Activated naive CD4-positive, alpha-beta T cell treated with anti-CD3 and anti-CD28 coated beads, Interleukin-2, amount 50 U/mL, for 72 hours (primary cell): ENCODE measurements at places on chromosomes 4 and X.

DNA sequence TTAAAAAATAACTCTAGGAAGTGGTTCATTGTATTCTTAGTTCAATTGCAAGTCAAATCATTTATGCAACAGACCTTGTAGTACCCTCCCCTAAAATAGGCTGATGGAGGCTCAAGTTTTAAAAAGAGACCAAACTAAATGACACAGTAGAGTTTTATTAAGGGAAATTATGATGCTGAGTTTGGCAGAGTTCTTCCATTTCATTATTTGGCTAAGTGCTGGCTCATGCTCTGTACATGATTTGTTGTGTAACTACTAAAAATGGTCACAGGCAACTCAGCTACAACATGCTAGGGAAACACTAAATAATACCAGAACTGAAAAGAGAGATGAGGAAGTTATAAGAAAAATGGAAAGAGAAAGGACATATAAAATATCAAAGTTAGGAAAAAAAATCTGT, 96.1 kb upstream of the TFDP3 start:
- DNase-seq = no peak

- no peak for DNase-seq
Measured at GRCh38 chrX:19709812-19710518, 177.4 kb downstream of the SH3KBP1 start.

DNA sequence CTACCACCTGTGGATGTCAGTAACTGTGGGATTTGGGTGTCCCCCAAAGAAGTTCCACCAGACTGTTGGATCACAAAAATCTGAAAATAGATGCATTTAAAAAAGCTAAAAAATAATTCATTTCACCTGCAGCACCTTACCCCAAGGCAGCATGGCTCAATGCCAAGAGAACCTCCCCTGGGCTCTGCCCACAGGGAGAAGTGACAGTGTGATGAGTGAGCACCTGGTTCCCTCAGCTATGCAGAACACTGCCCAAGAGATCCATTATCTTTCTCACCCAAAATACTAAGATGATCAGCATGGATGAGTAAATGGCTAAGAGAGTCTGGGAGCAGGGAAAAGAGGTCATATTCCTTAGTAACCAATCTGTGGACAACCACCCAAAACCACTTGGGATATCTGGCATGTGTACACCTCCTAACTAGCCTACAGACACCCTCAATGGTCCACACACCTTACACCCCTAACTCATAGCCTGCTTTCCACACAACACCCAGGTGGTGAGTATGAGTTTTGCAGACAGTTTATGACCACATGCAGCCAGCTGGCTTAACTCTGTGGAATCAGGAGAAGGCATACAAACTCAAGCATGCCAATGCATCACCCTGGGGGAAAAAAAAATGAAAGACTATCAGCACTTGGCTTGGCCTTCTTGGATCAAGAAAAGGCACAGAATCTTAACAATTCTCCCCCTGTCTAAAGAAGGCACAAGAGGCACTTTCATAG, 416.5 kb upstream of the SMIM31 start:
- no peak for DNase-seq

- no peak for DNase-seq
Measured at GRCh38 chr4:113159942-113160545, 110.6 kb downstream of the ANK2 start.

- DNase-seq = no peak
Measured at GRCh38 chr4:83536362-83537272, 709 bp downstream of the GPAT3 start.

DNA sequence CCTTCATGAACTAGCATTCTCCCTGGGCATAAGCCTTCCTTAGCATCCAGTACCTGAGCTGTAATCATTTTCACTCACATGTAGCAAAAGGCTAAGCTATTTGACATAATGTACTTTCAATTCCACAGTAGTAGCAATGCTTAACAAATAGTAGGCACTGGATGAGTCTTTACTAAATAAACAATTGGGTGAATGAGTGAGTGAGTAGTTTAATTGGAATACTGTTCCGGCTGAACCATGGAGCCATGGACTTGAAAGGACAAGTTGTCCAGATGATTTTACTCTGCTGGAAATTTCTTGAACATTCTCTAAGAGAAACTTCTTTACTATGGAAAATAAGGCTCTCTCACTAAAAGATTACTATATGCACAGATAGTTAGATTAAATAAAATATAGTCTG, 159.3 kb downstream of the FAM47B start:
- no peak for DNase-seq

- DNase-seq = no peak
Measured at GRCh38 chr4:3671571-3672464, 94.4 kb upstream of the ADRA2C start.

- no peak for DNase-seq
Measured at GRCh38 chrX:47649781-47650163, 591 bp downstream of the ELK1 start.

DNA sequence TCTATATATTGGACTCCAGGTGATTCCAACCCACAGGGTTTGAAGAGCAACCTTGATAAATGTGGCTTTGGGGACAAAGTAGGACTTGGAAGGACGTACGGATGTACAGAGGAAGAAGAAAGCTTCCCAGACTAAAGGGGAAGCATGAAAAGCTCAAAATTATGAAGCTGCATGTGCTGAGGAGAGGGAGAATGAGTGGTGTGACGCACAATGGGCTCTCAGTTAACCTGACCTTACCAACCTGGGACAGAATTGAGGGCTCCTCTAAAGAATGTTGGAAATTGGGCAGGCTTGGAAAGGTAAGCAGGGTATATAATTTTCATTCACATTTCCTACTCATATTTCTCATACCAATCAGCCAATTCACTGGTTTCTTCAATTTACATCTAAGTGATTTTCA, 10.5 kb upstream of the TIGD2 start:
- no peak for DNase-seq

DNA sequence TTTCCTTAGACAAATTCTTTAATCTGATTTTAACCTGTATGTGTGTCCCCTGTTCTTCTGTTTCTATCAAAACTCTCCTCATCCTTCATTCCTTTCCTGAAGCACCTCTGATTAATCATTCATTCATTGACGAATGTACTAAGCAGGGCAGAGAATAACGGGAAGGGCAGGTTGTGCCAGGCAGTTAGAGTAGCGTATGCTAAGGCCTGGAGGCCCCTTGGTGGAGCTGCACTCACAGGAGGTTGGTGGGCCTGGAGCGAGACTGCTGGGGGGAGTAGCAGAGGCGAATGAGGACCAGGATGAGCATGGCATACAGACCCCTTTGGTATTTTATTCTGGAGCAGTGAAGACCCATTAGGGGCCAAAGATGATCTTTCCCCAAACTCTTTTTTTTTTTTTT, 22.5 kb downstream of the PTTG2 start:
- no peak for DNase-seq

GRCh38 chr4:76600447-76600846, 165.4 kb downstream of the SHROOM3 start:
- no peak for DNase-seq

GRCh38 chr4:47334652-47335051, 128.8 kb downstream of the COMMD8 start:
- no peak for DNase-seq

- DNase-seq = no peak
Measured at GRCh38 chrX:40849906-40850823, 114.8 kb upstream of the MED14 start.

DNA sequence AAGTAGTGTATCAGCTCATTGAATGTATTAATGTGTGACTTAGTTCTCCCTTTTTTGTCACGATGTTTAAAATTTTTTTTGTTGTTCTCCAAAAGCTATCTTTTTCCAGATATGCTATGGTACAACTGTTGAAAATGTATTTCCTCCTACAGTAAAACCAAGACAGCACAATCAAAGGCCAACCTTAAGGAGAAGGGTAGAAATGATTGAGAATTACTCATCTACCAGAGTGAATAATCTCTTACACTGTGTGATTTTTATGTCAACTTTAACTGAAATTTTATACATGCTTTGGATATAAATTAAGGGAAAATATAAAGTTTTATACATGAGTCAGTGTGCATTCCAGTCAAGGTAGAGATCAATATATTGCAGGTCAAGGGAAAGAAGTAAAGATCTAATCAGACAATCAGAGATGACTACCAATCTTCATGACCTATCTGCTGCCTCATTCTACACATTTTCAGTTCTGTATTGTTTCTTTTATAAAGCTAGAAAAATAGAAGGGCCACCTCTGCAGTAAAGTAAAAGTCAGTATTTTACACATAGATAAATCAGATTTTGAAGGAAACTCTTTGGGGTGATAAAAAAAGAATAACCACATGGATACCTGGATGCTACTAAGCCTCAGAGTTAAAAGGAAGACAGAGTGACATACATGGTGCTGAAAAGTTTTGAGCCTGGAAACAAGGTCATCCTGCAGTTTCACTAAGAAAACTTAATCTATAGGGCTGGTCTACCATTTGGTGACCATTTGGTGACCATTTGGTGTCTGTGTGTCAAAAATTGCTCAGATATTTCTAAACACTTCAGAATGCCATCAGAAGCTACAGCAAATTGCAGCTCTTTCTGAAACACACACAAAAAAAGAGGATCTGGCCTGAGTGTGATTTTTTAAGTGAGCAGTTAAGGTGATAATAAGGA, 1.6 kb downstream of the FAM13A start:
- no peak for DNase-seq

- no peak for DNase-seq
Measured at GRCh38 chr4:71860643-71861042, 76.8 kb upstream of the GC start.

- DNase-seq = no peak
Measured at GRCh38 chr4:77052352-77052751, 23.4 kb downstream of the CCNI start.

DNA sequence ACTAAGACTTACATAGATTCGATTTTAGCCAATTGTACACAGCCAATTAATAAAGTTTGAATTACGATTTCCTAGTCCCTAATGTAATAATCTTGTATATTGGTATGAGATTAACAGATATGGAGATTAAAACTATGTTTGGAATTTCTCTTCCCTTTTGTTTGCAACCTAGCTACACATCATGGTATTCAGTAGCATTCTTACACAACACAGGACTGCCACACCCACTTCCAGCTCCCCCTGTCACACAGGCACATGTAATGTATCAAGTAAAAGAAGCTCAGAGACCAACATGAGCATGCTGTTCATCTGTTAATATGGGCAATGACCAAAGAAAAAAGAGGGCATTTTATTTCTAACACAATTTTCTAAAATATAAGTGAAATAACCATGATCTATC, 12.8 kb downstream of the SLC6A14 start:
- no peak for DNase-seq

GRCh38 chr4:140130677-140131076, 23.3 kb downstream of the MAML3 start:
- DNase-seq = no peak

DNA sequence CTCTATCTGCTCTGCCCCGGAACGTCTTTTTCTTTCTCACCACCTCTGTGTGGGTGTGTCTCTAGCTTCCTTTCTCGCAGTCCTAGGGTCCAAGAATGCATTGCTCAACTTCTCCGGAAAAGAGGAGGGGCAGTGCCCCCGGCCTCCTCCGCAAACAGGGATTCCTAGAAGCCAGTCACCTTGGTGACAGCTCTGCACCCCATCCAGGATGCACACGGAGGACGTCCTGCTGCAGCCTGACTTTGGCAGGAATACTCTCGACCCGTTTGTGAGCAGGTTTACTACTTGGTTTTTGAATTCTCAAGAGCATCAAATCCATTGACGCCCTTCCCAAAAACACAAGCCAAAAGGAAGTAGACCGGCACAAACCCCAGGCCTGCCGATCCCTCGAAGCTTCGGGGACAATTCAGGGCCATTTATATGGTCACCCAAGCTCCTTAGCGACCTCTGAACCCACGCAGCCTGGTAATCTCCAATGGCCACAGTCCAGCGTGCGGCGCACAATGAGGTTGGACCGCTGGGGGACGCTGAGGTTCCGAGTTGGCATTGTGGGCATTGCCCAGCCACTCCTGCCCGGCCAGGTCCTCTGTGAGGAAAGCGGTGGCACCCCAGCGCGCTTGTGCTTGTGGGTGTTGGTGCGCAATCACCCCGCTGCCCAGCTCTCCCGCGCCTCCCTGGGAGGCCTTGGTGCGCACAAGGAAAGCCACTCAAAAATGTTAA, 9.8 kb downstream of the NKX3-2 start:
- no peak for DNase-seq

- no peak for DNase-seq
Measured at GRCh38 chr4:163590103-163590502, 95.6 kb downstream of the TMA16 start.

GRCh38 chrX:11908371-11908770, 150.3 kb downstream of the MSL3 start:
- DNase-seq = peak; percentile 14

GRCh38 chr4:150255610-150256224, 177.5 kb downstream of the DCLK2 start:
- no peak for DNase-seq

- DNase-seq = no peak
Measured at GRCh38 chr4:8580321-8581093, at the start of gene GPR78. Gene GPR78 (plus strand): TSS chr4:8580392. CDS start chr4:8580983, 591 bp downstream.

GRCh38 chr4:56786955-56787354, 34.5 kb downstream of the SPINK2 start:
- DNase-seq = no peak

- DNase-seq = peak; percentile 67
Measured at GRCh38 chrX:40012868-40013265, 84.9 kb downstream of the BCOR start.

- DNase-seq = no peak
Measured at GRCh38 chrX:120625371-120625770, 4.5 kb downstream of the C1GALT1C1 start.

DNA sequence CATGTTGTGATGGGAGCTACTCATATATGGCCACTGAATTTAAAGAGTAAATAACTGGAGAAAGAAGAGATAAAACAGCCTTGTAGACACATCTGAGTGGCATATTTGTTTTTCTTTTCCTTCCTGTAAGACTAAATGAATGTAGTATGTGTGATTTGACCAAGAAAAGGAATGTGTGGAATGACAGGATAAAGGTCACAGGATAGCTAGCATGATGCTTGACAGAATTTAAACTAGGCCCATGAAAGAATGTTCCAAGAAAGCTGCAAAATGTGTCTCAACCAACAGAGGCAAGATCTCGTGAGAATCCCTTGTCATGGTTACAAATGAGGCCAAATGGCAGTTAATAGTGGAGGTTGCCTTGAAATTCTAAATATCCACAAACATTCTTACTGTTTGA, 137.0 kb downstream of the KCNIP4 start:
- no peak for DNase-seq

DNA sequence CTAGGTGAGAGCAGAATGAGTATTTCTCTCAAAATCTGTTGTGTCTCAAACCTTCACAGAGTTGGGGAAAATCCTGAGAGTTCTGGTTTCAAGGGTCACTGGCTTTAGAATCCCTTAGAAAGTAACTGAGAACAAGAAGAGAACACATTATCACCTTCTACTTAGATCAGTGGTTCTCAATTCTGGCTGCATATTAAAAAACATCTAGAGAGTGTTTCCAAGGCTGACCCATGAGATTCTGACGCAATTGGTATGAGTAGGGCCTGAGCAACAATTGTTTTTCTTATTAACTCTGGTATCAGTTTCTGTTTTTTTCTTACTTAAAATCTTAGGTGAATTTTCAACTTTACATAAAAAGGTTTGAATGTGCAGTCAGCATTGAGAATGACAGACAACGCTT, 212.8 kb downstream of the HS6ST2 start:
- no peak for DNase-seq
